Activated gamma-delta T cell treated with Interleukin-2 at 50 U/mL for 16 hours (primary cell): ENCODE measurements at places on chromosomes 2 and 18.

GRCh38 chr2:28085201-28085600, 194.7 kb downstream of the BABAM2 start:
- no peak for DNase-seq

DNA sequence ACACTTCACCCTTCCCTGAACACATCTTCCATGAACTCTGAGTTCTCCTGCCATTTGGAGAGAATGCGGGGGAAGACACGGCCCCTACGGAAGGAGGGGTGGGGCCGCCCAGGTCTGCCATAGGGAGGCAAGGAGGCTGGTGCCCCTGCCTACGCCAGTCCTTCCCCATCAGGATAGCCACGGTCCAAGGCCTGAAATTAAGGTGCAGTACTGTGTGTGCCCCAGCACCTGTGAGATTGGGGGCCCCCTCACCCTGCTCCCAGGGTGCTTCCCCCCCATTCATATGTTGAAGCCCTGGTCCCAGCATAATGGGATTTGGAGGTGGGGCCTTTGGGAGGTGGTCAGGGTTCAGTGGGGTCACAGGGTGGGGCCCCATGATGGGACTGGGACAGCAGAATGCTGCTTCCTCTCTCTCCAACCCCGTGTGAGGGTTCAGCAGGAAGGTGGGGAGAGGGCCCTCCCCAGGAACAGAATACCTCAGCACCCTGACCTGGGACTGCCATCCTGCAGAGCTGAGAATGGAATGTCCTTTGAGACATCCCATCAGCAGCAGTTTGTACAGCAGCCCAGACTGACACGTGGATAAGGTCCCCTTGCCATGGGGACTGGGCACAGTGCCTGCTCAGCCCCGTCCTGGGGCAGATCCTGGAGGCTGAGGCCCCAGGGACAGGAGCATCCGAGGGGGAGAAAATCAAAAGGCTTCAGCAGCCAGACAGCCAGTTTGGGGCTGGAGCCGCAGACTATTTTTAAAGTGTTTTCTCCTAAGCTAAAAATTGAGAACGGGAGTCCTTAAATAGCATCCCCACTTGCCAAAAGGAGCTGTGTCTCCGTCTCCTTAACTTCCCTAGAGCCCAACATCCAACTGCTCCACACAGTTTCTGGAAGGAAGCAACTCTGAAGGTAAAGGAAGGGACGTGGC, 105.1 kb downstream of the NDUFA10 start:
- DNase-seq: no peak

DNA sequence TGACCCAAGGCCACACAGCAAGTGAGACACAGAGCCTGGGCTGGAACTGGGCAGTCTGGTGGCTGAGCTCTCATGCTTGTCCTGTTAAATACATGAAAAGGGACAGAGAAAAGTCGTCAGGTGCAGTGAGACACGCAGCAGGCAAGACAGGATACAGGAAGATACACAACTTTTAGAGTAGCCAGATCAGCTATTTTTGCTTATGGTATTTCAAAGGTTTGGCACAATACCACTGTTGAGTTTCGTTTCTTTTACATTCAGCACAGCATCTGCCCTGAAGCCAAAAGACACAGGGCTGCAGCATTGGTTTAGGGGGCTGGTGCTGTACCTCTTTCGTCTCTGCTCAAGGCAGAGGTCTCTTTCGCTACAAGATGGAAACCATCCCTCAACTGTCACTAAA, 14.0 kb downstream of the FHL2 start:
- DNase-seq: no peak

DNA sequence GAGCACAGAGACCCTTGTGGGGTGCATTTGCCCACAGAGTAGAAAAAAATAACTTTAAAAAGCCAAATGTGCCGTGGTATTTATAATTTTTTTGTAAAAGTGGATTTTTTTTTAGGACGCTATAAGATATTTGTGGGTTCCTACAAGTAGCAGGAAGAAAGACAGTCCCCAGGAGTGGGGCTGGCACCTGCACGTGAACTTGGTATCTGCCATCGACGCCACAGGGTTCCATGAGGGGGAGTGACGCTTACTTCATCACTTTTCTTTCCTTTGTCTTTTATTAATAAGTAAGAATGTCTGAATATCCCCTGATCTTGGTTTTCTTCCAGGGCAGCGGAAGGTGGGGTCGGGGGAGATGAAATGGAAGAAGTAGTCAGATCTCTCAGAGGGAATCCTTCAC, 207.0 kb downstream of the TWIST2 start:
- no peak for DNase-seq

- no peak for DNase-seq
These were observed 52.8 kb upstream of the SLC35F5 start for GRCh38 chr2:113809076-113809736.

- no peak for DNase-seq
These were observed 41.7 kb upstream of the PNO1 start for GRCh38 chr2:68115965-68116364.

DNA sequence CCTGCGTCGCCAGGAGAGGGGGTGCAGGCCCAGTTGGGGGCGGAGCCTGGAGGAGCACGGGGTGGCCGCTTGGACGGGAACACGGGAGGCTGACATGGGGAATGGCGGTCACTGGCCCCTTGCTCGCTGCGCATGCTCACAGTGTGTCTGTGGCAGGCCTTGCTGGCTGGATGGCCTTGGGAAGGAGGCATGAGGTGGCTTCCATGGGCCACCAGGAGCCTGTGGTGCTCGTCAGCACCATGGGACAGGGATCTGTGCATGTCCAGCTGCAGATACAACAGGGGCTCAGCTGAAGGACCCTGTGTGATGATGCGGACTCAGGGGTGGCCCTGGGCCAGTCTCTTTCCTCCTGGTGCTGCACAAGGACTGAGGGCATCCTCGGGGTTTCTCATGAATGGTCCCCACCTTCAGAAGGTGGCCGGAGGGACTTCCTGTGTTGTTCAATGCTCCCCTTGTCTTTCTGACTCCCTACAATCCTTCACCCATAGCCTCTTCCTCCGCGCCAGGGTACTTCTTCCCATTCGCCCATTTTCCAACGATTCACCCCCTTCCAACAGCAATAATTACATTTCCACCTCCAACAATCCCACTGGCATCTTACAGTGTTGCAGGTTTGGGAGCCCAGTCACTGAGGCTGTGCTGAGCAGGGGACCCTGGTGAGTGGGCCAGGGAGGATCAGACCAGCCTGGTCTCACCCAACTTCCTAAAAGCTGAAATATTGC, 3.4 kb upstream of the SP140L start:
- DNase-seq: no peak

DNA sequence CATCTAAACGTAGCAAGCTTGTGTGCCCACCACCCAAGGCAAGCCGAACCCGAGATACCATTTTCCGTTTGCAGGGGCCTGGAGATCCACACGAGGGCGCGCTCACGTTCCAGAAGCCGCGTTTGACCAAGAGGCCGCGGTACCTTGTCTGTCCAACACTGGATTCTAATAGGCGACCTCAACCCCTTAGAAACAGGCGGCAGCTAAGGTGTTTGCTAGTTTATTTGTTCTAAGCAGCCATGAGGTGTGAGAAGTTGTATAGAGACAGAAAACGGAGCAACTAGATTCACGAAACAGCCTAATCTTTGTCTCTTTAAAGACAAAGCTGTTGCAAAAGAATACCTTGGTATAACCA, 4.2 kb downstream of the HOXD11 start:
- no peak for DNase-seq

DNA sequence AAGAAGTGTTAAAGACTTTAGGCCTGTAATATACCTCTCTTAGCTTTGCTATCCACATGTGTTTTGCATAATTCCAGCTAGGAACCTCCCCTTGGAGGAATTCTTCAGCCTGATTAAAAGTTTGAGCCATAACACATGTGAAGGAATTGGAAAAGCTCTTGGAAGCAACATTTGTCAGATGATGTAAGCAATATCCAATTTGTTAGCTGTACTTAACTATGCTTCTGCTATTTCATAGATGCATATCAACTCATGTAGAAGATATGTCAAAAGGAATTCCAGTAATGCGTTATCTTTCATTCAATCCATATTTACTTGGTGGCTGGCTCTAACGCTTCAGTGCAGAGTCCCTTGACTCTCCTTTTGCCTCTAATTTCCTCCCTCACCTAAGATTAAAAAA, 46.2 kb downstream of the PKP4 start:
- no peak for DNase-seq
